ENCODE measurements at places on chromosomes 12 and 14.
A peak's percentile ranks its signal among the peaks of the same experiment; 100 is the strongest.

DNA sequence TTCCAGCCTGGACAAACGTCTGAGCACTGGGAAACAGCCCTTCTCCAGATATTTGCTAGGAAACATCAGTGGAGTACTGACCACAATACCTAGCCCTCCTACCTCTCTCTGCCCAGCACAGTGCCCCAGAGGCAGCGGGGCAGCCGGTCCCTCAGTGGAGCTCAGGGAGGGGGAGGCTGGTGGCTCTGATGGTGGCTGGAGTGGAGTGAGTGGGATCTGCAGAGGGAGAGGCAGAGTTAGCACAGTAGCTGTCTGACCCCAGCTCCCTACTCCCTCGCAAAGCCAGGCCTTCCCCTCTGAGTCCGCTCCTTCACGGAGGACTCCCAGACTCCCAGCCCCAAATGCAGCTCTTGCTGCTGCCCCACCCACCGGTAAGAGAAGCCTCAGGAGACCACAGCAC lies 30.0 kb downstream of the NCKAP5L start:
- no peak for DNase-seq

GRCh38 chr14:95237121-95237957 lies 80.0 kb upstream of the DICER1 start:
- DNase-seq, result no peak

DNA sequence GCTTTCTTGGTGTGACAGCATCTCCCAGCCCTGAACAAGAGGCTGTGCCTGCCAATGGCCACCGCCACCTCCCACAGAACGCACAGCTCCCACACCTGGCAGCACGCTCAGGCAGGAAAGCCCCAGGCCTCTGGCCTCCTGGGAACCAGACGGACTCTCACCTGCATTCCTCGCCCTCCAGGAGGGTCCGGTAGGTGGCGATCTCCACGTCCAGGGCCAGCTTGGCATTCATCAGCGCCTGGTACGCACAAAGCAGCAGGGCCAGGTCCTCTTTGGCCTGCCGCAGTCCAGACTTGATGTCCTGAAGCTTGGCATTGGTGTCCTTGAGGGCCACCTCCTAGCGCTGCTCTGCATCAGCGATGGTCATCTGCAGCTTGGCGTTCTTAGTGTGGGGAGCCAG lies 12.1 kb upstream of the KRT77 start:
- no peak for DNase-seq

- no peak for DNase-seq
Observed at GRCh38 chr14:101838476-101838875, 77.0 kb downstream of the PPP2R5C start.

DNA sequence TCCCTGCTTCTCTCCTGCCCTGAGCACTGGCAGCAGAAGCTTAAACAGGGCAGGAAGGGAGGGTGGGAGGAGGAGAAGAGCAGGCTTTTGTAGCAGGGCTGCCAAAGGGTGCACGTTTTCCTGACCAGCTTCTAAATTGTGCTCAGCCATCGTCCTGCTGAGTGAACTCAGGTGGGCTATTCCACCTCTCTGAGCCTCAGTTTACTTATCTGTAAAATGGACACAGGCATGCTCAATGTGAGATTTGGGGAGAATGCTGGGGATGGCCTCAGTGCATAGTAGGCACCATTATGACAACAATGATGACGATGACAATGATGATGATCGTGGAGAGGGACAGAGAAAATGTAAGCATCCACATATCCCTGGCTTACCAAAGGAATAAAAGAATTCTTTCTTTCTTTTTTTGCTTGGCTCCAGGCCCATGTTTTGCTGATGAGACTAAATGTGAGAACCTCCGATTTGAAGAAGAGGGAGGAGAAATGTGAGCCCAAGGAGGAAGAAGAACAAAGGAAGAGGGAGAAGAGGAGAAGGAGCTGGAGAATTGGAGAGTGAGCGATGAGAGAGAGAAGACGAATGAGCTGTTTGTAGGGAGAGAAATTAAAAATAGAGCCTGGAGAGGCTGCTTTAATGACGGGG lies 105.5 kb upstream of the MYL2 start:
- DNase-seq, result no peak

GRCh38 chr12:3199551-3200031 lies 122.4 kb downstream of the TSPAN9 start:
- DNase-seq, result no peak

DNA sequence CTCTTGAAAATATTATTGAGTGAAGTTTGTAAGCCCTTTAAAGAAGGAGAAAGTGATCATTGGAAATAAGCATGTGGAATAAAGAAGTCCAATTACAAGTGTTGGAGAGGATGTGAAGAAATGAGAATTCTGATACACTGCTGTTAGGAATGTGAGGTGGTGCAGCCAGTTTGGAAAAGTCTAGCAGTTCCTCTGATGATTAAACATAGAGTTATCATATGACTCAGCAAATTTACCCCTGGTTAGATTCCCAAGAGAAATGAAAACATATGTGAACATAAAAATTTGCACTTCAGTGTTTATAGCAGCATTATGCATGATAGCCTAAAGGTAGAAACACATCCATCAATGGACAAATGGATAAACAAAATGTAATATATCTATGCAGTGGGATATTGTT lies 319.9 kb downstream of the AEBP2 start:
- no peak for DNase-seq

- no peak for DNase-seq
Observed at GRCh38 chr14:93834699-93835371, 46.5 kb upstream of the PRIMA1 start.

GRCh38 chr14:94019329-94019728 lies 6.8 kb upstream of the OTUB2 start:
- no peak for DNase-seq

DNA sequence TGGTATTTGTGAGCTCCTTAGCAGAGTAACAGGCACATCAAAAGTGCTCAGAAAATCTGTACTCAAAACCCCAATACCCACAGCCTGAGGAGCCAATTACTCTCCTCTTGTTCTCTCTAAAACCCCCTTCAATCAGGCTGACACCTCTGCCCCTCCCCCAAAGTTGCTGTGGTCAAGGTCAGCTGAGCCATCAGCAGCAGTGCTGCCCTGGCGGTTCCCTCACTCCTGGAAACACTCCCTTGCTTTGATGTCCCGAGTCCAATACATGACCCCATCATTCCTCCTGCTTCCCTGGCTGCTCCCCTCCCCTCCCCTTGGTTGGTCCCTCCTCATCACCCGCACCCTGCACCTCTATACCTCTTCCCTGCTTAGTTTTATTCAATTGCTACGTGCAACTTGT lies 57.2 kb upstream of the C14orf132 start:
- no peak for DNase-seq

GRCh38 chr12:93592641-93593406 lies 20.3 kb downstream of the SOCS2 start:
- DNase-seq, result no peak

DNA sequence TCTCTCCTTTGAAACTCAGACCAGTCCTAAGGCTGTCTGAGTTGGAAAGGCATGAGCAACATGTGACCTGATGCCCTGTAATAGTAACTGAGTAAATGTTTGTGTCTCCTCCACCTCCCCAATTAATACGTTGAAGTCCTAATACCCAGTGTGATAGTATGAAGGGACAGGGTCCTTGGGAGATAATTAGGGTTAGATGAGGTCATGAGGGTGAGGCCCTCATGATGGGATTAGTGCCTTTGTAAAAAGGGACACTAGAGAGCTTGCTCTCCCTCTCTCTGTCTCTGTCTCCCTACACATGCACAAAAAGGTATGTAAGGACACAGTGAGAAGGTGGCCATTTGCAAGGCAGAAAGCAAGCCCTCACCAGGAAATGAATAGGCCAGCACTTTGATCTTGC lies 18.1 kb upstream of the KIF21A start:
- DNase-seq, result no peak

GRCh38 chr12:107736914-107737313 lies 24.0 kb downstream of the PRDM4 start:
- DNase-seq, result no peak

DNA sequence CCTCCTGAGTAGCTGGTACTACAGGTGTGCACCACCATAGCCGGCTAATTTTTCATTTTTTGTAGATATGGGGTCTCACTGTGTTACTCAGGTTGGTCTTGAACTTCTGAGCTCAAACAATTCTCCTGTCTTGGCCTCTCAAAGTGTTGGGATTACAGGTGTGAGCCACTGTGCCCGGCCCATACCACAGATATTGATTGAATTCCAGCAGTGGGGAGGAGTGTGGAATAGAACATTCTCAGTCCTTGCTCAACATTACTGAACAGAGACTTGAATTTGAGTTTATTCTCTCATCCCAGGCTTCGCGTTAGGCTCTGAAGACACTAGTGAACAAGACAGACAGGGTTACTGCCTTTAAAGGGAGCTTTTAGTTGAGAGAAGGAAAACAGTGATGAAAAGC lies 39.6 kb downstream of the PTPN11 start:
- no peak for DNase-seq

- DNase-seq, result no peak
Observed at GRCh38 chr12:28086521-28087155, 103.6 kb upstream of the CCDC91 start.

DNA sequence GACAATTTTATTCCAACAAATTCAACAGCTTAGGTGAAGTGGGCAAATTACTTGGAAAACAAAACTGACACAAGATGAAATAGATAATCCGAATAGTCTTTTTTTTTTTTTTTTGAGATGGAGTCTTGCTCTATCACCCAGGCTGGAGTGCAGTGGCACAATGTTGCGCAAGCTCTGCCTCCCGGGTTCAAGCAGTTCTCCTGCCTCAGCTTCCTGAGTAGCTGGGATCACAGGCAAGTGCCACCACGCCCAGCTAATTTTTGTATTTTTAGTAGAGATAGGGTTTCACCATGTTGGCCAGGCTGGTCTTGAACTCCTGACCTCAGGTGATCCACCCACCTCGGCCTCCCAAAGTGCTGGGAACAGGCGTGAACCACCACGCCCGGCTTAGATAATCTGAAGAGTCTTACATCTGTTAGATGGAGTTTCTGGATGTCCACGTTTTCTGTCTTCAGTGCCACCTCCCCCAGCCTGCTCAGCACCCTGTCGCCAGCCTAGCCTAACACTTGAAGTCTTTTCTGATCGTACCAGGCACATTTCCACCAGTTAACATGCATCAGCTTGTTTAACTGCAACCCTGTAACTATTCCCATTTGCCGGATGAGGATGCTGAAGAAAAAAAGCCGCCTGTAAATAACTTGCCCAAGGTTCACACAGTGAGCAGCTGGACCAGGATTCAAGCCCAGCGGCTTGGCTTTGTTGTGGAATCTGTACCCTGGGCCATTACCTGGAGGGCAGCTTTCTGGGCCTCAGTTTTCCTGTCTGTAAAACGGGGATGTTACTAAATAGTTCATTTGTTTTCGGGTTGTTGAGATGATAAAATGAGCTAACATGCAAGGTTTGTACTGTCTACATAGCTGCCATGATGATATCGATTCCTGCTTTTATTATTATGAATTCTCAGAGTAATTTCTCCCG lies 26.4 kb downstream of the FBRSL1 start:
- no peak for DNase-seq

- DNase-seq, result no peak
Observed at GRCh38 chr12:51905471-51906429, 1.6 kb upstream of the ACVRL1 start.

DNA sequence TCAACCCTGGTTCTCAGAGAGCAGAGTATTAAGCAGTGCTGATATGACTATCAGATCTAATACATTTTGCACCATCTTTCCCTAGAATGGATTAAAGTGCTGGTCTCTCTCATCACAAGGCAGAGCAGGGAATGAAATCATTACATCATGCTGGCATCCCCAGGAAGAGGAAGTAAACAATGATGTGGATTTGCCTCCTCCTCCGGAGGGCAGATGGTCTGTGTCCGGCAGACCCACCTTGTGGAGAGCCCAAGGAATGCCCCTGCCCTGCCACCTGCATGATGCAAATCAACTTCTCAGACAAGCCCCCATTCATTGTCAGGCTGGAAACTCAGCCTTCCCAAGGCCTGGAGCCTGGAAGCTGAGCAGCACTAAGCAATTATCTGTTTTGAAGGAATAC lies 1149.1 kb downstream of the VRK1 start:
- DNase-seq, result no peak

DNA sequence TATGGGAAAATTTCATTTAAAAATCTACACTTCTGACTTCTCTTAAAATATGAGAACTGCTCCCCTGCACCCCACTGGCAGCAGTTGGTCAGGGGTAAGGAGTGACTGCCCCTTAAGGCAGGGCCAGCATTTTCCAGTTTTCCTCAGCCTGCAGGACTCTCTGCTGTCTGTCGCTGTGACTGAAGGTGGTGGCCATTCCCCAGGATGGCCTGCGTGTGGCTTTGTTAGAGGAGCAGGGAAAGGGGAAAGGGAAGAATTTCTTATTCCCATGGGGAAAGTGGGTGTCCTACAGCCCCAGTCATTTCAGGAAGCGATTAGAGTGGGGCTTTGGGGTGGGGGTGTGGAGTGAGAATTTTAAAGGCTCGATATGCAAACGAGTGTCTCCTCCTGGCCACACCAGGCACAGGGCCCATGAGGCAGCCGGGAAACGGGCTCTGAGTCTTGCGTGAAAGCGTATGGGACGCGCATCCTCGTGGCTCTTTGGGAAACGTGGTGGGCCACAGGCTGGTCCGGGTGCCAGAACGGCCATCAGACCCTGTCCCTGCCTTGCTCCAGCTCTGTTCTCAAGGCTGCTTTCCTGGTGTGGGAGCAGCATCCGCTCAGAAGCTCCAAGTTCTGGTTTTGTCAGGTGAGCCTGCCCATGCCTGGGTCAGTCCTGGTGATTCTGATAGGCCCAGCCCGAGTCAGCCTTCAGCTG lies 23.5 kb downstream of the ADGRD1 start:
- DNase-seq, result no peak

DNA sequence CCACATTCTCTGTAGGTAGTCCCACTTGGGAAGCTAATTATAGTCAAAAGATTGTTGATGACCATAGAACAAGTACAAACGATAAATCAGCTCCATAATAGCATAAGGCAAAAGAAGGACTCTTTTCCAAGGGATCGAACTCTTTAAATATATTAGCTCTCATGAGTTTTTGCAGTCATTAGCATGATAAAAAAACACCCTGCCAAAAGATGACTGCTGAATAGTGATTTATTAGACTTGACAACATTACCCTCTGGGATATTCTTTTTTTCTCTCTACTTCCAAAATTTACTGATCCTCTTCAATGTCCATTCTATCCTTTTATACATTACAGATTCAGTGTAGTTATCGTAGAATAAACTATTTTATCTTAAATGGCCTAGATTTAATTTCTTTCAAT lies 14.2 kb downstream of the EPYC start:
- no peak for DNase-seq

GRCh38 chr12:96094201-96094600 lies 58.8 kb upstream of the LTA4H start:
- DNase-seq, result peak; percentile 21

DNA sequence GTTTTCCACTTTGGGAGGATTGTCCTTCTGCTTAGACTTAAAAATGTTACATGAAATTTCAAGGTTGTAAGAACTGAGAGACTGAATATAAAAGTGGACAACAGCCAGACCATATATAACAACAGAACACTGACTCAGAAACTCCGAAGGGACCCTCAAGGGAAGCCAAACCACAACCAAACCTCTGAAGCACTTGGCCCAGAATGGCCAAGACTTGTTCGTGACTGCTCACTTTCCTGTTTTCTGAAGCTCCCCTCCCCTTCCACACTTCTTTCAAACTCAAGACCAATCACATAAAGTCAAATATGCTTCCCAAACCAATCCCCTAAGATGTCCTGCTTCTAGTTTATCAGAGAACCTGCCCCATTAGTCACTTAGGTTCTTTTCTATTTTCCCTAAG lies 13.7 kb downstream of the OR6J1 start:
- no peak for DNase-seq

Measured in kidney epithelial cell (primary cell).